ENCODE measurements at places on chromosomes 5 and 9.

GRCh38 chr9:37531699-37532098 is 44.5 kb downstream of the FBXO10 start:
- DNase-seq: peak; percentile 21
- peak overlapping the region; percentile 64 for H3K4me3 ChIP-seq
- no peaks in the 10 kb centered on the region for H3K27me3 ChIP-seq
- H3K36me3 ChIP-seq: peaks cover 4% of the 10 kb centered on the region
- H3K4me1 ChIP-seq: peaks cover 14% of the 10 kb centered on the region
- peak overlapping the region; percentile 80 for H3K27ac ChIP-seq

- no peaks in the 10 kb centered on the region for H3K27me3 ChIP-seq
- H3K27ac ChIP-seq: no peak overlapping the region
- no peaks in the 10 kb centered on the region for H3K36me3 ChIP-seq
- DNase-seq: no peak
- H3K4me3 ChIP-seq: no peak overlapping the region
These were observed 87.0 kb downstream of the ANGPTL2 start for GRCh38 chr9:127035423-127035822.

DNA sequence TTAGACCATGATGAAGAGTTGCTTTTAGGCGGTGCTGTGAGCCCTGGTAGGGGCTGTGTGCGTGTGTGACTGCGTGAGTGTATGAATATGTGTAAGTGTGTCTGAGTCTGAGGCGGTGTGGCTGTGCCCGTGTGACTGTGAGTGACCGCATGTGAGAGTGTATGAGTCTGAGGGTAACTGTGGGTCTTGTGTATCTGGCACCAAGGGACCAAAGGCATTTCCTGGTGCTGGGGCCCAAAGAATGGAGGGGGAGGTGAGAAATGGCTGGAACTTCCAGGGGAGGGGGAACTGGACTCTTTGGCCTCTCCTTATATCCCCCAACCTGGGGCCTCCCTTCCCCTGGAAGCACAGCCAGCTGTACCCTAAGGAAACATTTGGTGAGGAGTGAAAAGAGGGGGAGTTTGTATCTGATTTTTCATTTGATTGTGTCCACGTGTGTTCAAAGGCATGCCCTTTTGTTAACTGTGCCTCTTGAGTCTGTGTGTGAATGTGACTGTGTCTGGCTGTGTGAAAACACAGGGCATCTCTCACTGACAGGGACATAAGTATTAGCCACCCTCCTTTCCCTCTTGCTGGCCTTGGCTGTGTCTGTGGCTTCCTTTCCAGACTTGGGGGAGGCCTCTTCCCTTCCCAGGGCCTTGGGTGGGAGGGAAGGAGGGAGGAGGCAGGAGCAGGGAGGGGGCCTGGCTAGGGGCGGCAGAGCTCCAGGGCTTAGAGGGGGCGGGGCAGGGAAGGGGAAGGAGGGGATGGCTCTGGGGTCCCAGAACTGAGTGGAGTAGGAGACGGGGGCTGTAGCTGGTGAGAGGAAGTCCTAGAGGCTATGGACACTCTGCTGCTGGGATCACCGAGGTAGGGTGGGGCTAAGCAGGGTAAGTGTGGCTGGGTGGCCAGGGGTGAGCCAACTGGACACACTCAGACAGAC is 1.4 kb downstream of the IL11RA start:
- H3K27me3 ChIP-seq: no peaks in the 10 kb centered on the region
- peaks cover 2% of the 10 kb centered on the region for H3K36me3 ChIP-seq
- H3K4me3 ChIP-seq: no peak overlapping the region

- DNase-seq: no peak
- H3K4me3 ChIP-seq: peak overlapping the region; percentile 18
- H3K27ac ChIP-seq: peak overlapping the region; percentile 84
- peaks cover 22% of the 10 kb centered on the region for H3K27me3 ChIP-seq
- H3K36me3 ChIP-seq: no peaks in the 10 kb centered on the region
These were observed 19.1 kb upstream of the SNX2 start for GRCh38 chr5:122755783-122756182.

- DNase-seq: no peak
- H3K4me3 ChIP-seq: no peak overlapping the region
- H3K27ac ChIP-seq: no peak overlapping the region
- no peaks in the 10 kb centered on the region for H3K4me1 ChIP-seq
- no peaks in the 10 kb centered on the region for H3K27me3 ChIP-seq
These were observed 13.8 kb upstream of the ZDHHC11 start for GRCh38 chr5:864492-865167.

GRCh38 chr9:127390248-127390545 is 6.8 kb upstream of the SLC2A8 start:
- H3K27me3 ChIP-seq: peaks cover 65% of the 10 kb centered on the region
- no peak for DNase-seq
- peaks cover 48% of the 10 kb centered on the region for H3K4me1 ChIP-seq
- no peak overlapping the region for H3K27ac ChIP-seq

DNA sequence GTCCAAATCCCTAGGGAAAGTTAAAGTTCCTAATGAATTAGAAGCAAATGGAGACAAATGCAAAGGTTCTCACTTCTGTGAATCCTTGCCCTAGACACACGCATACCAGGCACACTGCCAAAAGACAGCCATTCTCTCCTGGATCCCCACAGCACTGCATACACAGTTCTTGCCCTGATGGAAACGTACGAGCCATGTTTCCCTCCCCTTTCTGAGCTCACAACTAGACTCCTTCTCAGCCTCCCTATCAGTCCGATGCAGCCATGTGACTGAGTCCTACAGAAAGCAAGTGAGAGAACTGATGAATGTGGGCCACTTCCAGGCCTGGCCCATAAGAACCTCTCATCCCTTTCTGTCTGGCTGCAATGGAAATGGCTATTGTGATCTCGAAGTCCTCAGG is 92.0 kb downstream of the ZNF608 start:
- no peak overlapping the region for H3K27ac ChIP-seq
- H3K4me3 ChIP-seq: no peak overlapping the region
- no peak for DNase-seq
- peaks cover 10% of the 10 kb centered on the region for H3K4me1 ChIP-seq

GRCh38 chr9:88980740-88981203 is 10.5 kb upstream of the S1PR3 start:
- peaks cover 19% of the 10 kb centered on the region for H3K4me1 ChIP-seq
- H3K36me3 ChIP-seq: no peaks in the 10 kb centered on the region
- H3K27ac ChIP-seq: no peak overlapping the region
- H3K27me3 ChIP-seq: peaks cover 19% of the 10 kb centered on the region
- H3K4me3 ChIP-seq: no peak overlapping the region
- no peak for DNase-seq

- no peak overlapping the region for H3K27ac ChIP-seq
- H3K27me3 ChIP-seq: peaks cover 30% of the 10 kb centered on the region
- no peak for DNase-seq
These were observed 29.2 kb upstream of the ADRA1B start for GRCh38 chr5:159887050-159887449.

DNA sequence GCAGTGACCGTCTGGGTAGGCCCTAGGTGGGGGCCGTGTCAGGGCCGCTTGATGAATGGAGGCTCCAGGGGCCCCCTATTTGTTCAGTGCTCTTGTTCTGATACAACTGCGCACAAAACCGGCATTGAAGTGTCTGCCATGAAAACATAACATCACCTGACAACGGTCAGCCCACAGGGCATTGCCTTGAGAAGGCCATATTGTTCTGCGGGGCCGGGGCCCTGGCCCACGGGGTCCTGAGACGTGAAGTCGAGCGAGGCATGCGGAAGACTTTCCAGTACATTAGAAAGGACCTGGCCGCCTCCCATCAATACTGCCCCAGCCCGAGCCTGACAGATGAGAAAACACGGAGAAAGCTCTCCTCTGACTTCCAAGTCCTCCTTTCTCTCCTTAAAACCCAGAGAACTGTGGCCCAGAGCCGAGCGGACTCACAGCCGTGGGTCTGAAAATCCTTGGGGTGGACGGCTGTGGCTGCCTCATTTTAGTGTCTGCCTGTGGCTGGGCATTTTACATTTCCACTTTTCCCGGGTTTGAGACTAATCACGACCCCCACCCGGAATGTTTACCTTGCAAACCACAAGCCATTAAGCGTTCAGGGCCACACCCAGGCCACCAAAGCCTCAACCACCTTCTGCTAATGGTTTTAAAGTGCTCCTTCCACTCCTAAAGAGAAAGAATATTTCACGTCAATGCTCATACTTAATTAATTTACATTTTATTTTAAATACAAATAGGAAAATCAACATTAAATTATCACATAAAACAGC is 391.0 kb upstream of the IRX2 start:
- no peaks in the 10 kb centered on the region for H3K36me3 ChIP-seq
- H3K4me1 ChIP-seq: no peaks in the 10 kb centered on the region
- H3K27ac ChIP-seq: no peak overlapping the region

DNA sequence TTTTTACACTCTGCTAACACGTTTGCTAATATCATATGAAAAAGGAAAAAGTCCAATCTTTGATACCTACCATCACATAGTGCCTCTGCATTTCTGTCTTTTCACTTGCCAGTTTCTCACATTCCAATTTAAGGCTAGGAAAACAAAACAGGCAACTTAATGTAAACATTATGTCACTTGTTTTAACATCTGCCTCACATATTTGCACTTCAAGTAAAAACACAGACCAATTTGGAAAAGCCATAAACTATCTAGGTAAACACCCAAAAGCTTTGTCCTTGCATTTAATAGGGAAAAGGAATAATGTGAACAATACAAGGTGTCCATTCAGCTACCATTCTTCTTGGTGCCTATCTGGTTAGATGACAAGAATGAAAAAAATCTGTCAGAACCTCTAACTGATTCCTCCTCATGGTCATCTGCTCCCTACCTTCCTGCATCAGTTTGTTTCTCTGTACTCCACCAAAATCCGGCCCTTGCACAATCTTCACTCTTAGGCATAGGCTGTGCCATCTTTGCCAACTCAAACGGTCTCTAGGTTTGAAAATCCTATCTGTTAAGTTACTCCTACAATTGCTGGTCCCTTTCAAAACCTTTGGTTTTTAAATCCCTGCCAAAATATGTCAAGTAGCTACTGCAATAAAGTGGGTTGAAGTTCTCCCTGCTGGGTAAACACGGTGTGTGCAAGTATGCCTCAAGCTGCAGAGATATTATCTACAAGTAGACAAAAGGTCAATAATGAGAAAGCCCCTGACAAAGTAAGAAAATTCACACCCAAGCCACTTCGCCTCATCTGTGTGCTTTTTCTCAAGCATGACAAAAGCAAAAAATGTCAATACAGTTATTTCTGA is 3.4 kb downstream of the TLE1 start:
- peaks cover 22% of the 10 kb centered on the region for H3K4me1 ChIP-seq
- peaks cover 5% of the 10 kb centered on the region for H3K36me3 ChIP-seq
- DNase-seq: no peak
- no peak overlapping the region for H3K27ac ChIP-seq
- peaks cover 33% of the 10 kb centered on the region for H3K27me3 ChIP-seq

DNA sequence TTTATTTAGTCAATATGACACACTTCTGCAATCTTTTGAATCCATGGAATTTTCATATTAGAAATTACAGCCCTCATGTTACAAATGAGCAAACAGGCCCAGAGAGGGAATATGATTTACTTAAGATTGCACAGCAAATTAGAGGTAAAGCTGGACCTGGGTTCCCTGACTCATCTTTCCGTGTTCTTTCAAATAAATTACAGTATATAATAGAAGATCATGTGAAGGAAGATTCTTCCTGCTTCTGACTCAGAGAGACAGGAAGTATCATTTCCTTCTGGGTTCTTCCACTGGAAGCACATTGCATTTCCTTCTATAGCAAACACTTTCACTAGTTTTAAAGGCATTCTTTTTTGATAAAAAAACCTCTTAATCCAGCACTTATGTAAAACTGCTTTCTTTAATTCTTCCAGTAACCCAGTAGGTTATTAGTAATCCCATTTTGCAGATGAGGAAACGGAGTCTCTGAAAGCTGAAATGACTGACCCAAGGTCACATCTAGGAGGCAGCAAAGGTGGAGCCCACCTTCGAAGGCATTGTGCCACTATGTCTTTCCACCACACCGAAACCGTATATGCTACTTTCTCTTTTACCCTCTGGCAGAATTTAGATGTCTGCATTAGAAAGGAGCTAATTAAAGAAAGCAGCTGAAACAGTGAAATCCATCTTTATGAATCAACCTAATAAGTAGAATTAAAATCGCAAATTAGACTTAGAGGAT is 566.7 kb upstream of the KLF4 start:
- H3K27me3 ChIP-seq: no peaks in the 10 kb centered on the region
- no peak for DNase-seq
- H3K4me3 ChIP-seq: no peak overlapping the region
- no peak overlapping the region for H3K27ac ChIP-seq

DNA sequence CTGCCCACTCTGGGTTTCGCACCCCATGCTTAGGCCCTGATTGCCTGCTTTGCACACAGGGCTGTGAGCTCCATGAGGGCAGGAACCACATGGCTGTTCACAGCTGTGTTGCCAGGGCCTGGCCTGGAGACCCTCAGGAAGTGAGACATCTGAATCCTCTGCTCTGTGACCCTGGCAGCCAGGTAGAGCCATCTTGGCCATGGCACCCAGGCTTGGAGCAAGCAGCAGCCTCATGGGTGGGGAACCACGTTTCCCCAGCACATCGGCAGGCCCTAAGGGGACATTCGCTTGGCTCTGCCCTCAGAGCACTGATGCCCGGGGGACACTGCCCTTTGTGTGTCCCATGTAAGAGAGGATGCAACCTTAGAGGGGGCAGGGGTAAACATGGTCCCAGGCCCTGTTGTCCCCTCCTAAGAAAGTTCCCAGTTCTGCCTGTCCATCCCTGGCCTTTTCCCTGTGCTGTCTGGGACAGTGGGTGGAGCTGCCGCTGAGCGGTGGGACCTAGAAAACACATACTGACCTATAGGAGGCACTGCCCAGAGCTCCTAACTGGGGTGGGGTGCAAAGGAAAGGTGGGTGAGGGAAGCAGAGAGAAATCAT is 144.1 kb upstream of the IER5L start:
- H3K36me3 ChIP-seq: no peaks in the 10 kb centered on the region
- DNase-seq: no peak
- H3K27ac ChIP-seq: no peak overlapping the region
- peaks cover 32% of the 10 kb centered on the region for H3K4me1 ChIP-seq

DNA sequence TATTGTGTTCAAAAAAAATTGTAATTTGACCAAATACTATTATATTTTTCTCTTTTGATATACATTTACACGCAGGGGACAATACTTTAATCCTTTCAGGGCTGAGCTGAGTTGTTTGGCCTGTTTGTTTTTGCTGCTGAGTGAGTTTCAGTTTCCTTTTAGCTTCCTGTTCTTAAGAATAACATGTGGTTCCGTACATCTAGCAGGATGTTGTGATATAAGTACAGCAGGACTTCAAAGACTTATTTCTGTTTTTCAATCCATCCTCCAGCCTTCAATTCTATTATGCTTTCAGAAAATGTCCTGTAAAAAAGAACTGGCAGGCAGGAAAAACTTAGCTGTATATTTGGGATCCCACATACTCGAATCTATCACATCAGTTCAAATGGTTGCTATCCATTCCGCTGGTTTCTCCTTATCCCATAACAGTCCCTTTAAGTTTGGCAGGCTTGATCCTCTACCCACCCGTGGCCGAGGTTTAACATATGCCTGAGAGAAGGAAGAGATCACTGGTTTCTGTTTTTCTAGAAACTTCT is 1037.3 kb upstream of the ACO1 start:
- no peaks in the 10 kb centered on the region for H3K27me3 ChIP-seq
- DNase-seq: peak; percentile 19
- H3K4me1 ChIP-seq: peaks cover 29% of the 10 kb centered on the region
- peak overlapping the region; percentile 97 for H3K27ac ChIP-seq
- H3K36me3 ChIP-seq: peaks cover 4% of the 10 kb centered on the region

All from activated T-cell treated with anti-CD3 and anti-CD28 coated beads, Interleukin-2, amount 50 U/mL, for 72 hours (primary cell).